ENCODE measurements at places on chromosomes 4 and X. TPM values are rescaled to one million over a fixed set of nuclear protein-coding genes. Genes with fewer than 3 reads are reported as not detected.

FAM3A gene
- 38.5 TPM for total RNA-seq

FAM47A gene
- not detected for total RNA-seq

MAGEA11 gene
- not detected for total RNA-seq

CABS1 gene
- not detected for total RNA-seq

TRIM61 gene
- total RNA-seq: 2.0 TPM

LONRF3 gene
- total RNA-seq: not detected

SMAD1 gene
- total RNA-seq: 30.0 TPM

TEX13C gene
- total RNA-seq: not detected

NPY2R gene
- total RNA-seq: not detected

RBMXL3 gene
- total RNA-seq: not detected

GPR143 gene
- total RNA-seq: 0.50 TPM
